ENCODE measurements at places on chromosomes 12 and 14.

DNA sequence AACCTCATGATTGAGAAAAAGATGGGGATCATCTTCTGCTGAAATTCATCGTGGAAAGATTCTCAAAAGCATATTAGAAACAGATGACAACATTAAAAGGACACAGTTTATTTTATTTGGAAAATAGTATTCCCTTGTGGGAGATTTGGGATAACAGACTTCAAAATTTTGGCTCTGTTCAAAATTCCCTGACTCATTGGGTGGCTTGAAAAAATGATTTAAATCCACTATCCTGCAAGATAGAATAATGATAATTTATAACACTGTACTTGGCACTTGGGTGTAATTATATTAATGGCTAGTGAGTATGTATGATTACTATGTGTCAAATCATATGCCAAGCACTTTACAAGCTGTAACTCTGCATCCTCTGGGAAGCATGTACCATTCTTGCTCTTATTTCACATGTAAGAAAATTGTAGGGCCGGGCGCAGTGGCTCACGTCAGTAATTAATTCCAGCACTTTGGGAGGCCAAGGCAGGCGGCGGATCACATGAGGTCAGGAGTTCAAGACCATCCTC lies 128.8 kb downstream of the LMNTD1 start:
- no peak for DNase-seq

DNA sequence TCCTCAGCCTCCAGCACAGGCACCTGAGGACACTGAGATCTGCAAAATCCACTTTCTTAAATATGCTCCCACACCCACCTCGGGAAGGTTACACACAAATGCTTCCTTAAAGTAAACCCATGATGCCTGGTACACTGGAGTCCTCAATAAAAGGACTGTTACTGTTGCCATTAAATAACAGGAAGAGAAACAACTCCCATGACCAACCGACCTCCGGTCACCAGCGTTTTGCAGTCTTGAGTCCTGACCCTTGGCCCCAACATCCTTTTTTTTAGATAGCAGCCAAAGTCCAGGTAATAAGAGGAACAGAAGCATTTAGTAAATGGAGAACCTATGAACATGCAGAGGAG lies 42.4 kb downstream of the ITPK1 start:
- DNase-seq: no peak

DNA sequence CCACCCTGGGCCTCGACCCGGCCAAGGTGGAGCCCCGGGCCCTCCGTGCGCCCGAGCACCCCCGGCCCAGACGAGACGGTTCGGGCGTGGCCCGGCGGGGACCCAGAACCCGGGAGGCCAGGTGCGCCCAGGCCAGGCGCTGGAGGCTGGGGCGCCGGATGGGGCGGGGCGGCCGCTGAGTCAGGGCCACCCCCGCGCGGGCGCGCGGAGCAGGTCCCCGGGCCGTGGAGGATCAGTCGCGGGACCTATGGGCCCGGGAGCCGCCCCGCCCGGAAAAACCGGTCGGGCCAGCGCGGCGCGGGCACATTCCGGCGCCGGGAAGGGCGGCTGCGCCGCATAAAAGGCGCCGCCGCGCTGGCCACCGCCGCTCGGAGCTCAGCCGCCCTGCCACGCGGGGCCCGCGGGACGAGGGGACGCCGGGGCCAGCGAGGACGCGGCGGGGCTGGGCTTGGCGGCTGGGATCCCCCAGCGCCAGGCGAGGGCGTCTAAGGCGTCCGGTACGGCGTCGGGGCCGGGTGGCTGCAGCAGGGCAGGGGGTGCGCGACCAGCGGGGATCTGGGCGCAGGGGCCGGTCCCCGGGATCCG lies 21.5 kb upstream of the KIF26A start:
- no peak for DNase-seq

- DNase-seq: no peak
Measured at GRCh38 chr14:72026536-72026935, 94.3 kb downstream of the RGS6 start.

GRCh38 chr12:97597031-97597751 lies 134.6 kb downstream of the RMST start:
- DNase-seq: no peak

GRCh38 chr12:94048757-94049156 lies 99.6 kb upstream of the PLXNC1 start:
- DNase-seq: no peak

GRCh38 chr12:127681151-127681754 lies 585.7 kb upstream of the TMEM132C start:
- DNase-seq: no peak

DNA sequence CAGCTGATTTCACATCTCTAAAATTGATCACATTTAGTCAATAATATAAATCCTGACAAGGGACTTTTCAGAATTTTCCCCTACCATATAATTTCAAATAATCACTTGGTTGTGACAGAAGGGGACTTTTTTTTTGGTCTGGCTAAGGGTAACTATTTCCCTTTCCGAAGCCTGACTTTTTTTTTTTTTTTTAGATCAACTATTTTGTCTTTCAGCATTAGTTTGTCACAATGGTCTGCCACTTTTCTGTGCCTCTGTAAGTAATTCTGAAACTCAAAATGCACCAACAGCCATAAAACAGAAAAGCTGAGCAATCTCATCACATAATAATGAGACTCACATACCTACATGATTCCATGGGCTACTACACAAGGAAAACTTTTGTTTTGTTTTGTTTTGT lies 266.4 kb downstream of the SSPN start:
- DNase-seq: no peak

DNA sequence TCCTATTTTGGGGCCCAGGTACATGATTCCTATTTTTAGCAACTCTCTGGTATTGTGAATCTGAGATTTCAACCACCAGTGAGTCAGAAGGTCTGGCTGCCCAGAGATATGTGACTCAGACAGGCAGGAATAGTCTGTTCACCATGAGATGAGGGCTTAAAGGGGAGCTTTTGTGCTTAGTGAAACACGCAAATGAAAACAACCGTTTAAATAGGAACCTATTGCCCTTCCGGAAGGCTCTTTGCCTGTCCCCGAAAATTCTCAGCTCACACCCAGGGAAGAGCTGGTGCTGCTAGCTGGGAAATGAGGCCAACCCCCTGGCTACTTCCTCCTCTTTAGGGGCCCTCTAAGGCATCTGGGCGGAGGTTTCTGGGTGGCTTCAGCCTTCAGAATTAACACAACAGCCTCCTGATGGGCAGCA lies 283.6 kb downstream of the CACNA1C start:
- DNase-seq: no peak

DNA sequence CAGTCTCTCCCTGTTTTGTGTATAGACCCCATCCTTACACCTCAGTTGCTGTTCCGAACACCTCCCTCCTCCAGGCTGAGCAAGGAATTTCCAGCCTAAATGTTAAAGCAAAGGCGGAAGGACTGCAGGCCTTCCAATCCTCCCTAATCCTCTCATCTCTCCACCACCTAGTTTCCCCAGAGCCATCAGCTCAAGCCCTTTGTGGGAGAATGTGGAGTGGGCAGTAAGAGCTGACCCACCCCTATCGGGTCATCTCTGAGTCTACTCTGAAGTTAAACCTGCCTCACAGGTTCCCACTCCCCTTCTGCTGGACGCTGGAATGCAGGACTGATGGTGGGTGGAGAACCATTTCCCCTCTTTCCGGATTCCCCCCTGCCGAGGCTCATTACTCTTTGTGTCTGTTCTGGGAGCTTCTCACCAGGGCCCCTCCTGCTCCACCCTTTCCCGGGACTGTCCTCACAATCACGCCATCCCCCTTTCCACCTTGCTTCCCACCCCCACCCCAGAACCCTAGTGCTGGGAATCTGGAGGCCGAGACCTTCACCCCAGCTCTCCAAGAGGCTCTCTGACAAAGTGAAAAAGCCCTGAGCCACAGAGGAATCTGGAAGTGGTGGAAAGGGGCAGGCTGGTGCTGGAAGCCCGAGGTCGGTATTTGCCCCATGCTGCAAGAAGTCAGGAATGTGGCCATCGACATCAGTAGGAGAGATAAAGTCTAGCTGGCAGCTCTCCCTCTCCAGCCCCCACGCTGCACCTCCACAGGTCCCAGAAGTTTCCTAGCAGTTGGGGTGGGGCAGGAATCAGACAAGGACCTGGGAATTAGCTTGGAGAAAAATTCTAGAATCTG lies 3.3 kb upstream of the KRT18 start:
- DNase-seq: no peak

DNA sequence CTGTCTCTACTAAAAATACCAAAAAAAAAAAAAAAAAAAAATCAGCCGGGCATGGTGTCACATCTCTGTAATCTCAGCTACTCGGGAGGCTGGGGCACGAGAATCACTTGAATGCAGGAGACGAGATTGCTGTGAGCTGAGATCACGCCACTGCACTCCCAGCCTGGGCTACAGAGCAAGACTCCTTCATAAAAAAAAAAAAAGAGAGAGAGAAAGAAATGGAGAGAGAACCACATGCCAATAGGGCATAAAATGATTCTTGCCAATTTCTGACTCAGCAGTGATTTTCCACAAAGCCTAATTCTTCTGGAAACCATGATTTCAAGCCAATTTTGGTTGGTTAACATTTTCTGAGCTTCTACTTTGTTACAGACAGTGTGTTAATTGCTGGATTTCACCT lies 250.4 kb upstream of the SEL1L start:
- no peak for DNase-seq

- DNase-seq: no peak
Measured at GRCh38 chr12:45670346-45671065, 59.0 kb upstream of the ARID2 start.

GRCh38 chr14:32826404-32827082 lies 112.1 kb upstream of the NPAS3 start:
- DNase-seq: no peak

- peak; percentile 22 for DNase-seq
Measured at GRCh38 chr12:8033153-8034044, 883 bp downstream of the FOXJ2 start.
